ENCODE measurements at places on chromosomes 2 and 18.

- DNase-seq = no peak
These were observed 259.3 kb upstream of the SP5 start for GRCh38 chr2:170455617-170456426.

DNA sequence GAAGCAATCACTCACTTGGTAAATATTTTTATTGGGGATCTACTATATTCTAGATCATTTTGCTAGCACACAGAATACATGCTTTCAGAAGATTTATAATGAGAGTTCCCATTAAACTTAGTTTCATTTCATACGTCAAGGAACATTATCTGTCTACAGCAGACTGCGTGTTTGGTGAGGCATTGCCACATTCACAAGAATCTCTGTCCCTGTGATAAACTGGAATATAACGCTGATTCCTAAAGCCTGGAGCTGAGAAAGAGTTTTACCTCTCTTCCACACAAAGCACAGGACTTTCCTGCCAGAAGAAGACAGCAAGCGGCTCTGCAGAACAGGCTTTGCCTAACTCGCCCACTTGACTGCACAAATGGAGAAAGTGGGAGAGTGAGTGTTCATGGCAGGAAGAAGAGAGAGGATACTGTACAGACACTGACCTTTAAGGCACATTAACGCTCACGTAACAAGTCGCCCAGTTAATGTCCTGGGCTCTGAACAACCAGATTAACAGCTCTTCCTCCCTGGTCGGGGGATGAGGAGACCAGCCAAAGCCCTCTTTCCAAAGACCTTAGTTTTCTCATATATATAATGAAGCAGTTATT, 356.2 kb downstream of the GPD2 start:
- DNase-seq = no peak

- no peak for DNase-seq
These were observed 790.1 kb downstream of the CNTNAP5 start for GRCh38 chr2:124814968-124815745.

- no peak for DNase-seq
These were observed 50.3 kb upstream of the NFE2L2 start for GRCh38 chr2:177314722-177315264.

DNA sequence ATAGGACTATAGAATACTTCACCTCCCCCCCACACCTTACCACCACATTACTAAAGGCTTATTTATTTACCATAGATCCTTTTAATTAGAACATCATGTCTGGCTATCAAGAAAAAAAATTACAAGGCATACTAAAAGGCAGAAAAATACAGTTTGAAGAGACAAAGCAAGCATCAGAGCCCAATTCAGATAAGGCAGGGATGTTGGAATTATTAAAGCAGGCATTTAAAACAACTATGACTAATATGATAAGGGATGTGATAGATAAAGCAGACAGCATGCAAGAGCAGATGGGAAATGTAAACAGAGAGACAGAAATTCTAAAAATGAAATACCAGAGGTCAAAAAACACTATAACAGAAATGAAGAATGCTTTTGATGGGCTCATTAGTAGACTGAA, 55.4 kb upstream of the SMIM21 start:
- DNase-seq = no peak

Measured in CD4-positive, alpha-beta T cell treated with Interleukin-15 for 1 hour (primary cell).